ENCODE measurements at places on chromosomes 1 and 21.

DNA sequence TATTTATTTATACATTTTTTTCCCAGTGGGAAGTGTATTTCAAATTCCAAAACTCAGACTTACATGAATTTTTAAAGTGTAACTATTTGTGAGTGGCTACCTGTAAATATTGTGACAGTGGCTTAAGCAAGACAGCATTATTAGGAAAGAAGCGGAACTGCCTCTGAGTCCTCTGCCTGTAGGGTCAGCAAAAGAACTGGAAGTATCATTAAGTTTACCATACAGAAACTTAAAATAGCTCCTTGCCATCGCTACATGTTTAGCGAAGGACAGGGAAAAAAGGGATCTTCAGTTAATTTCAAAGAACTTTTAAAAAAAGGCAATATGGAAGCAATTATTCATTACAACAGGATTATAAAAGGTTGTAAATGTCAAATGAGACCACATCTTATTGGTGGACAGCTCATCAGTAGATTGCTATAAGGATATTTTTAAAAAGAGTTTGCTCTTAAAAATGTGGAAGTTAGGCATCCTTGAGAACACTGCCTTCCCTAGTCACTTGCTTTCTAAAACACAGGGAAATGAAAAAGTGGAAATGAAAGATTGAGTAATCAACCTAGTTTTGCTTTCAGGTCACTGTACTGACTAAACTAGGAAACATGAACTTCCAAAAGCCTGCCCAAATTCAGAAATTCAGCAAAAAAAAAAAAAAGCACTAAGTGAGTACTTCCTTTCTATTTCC is 39.2 kb downstream of the NSL1 start:
- no peak for DNase-seq

GRCh38 chr1:40232444-40232843 is 15.3 kb upstream of the TMCO2 start:
- no peak for DNase-seq

- DNase-seq, result no peak
Measured at GRCh38 chr21:20527731-20528460, 470.3 kb upstream of the NCAM2 start.

- no peak for DNase-seq
Measured at GRCh38 chr21:28832013-28832714, 160.5 kb downstream of the LTN1 start.

DNA sequence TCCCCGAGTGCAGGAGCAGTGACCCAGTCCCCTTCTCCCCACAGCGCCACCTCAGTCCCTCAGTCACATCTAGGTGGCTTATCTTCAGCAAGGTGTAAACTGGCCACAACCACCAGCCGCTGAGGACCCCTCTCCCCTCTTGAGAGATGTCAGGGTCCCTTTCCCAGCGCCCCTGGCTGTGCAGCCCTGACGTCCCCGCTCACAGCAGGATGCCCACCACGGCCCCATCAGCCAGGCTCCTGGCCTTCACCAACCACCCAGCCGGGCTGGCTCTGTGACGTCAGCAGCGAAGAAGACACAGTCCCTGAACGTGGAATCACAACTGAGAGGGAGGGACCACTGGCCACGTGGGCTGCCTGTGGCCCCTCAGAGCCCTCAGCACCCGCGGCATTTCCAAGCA is 249.4 kb downstream of the NPHP4 start:
- no peak for DNase-seq

GRCh38 chr21:19420565-19420964 is 1017.0 kb upstream of the TMPRSS15 start:
- DNase-seq, result no peak

DNA sequence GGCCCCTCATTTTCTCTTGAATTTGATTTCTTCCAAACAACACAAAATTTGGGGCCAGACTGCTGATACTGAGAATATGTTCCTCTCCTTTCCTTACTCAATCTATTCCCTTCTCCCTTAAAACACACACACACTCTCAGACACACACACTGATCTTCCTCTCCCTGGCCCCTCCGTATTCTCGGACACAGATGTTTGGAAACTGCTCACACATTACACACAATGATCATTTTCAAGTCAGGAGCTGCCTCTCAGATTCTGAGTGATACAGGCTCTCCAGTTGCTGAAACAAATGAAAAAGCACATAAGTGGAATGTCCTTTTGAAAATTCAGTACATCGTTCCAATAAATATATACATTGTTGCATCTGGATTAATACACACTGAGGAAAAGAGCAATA is 161.3 kb downstream of the CLEC20A start:
- DNase-seq, result no peak

- DNase-seq, result no peak
Measured at GRCh38 chr21:38346286-38346685, 89.5 kb downstream of the KCNJ15 start.

DNA sequence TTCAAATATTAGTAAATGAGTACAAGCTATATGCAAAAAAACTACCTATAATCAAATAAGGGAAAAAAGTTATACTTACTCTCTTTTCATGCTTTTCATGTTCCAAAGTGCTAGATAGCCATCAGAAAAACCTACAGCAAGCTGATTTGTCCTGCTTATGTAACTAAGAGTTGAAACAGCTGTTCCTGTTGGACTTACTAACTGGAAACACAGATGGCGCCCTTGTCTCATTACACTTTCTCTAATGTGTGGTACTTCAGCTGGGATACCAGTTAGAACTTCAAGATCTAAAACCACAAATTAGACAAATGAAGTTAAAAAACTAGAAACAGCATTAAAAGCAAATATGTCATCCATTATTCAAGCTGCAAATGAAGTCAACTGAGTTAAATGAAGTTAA is 24.3 kb downstream of the AHCTF1 start:
- DNase-seq, result no peak

DNA sequence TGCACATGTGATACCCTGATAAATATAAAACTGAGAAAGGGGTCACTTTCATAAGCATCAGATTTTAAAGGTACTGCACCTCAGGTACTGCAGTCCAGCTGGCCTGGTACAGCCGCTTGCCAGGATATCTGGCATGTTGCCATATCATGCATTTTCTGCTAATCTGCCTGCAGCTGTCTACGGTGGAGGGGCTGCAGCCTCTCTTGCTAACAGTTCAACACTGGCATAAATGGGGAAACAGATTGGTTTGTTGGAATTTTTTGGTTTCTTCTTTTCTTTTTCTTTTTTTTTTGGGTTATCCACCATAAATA is 71.5 kb downstream of the MIS18A start:
- DNase-seq, result no peak

DNA sequence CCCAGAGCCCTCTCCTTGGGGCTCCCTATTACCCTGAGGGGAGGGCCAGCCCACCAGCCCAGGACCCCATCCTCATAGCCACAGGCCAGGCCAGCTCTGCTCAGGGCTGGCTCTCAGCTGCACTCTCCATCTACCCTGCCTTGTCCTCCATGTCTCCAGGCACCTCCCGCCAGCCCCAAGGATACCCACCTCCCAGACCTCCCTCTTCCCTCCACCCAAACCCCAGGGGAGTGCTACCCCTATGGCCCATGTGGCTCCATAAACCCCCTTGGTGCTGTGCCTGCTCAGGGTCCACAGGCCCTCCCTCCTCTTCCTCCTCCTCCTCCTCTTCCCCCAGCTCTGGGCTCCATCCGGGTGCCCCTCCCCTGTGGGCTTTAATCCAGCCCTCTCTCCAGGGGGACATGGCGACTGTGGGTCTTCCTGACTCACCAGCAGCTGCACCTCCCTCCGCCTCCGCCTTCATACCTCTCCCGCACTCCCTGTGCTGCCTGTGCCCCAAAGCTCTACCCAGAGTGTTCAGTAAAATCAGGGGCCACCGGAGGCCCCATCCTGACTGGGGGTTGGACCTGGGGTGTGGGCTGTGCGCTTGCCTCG is 9.1 kb downstream of the YBEY start:
- peak; percentile 73 for DNase-seq

DNA sequence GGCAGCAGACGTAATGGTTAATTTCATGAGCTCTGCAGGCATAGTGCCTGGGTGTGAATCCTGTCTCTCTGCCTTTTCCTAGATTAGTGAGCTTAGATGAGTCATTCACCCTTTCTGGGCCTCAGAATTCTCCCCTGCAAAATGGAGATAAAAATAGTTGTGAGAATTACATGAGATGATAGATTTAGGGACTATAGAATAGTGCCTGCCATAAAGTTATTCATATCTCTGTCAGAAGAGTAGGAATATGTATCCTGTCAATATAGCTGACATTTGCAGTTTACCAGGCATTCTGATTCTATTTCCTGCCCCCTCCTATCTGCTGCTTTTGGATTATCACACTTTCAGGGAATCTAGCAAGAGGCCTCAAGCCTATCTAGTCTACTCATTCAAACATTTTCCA is 112.0 kb downstream of the PDE4B start:
- no peak for DNase-seq

DNA sequence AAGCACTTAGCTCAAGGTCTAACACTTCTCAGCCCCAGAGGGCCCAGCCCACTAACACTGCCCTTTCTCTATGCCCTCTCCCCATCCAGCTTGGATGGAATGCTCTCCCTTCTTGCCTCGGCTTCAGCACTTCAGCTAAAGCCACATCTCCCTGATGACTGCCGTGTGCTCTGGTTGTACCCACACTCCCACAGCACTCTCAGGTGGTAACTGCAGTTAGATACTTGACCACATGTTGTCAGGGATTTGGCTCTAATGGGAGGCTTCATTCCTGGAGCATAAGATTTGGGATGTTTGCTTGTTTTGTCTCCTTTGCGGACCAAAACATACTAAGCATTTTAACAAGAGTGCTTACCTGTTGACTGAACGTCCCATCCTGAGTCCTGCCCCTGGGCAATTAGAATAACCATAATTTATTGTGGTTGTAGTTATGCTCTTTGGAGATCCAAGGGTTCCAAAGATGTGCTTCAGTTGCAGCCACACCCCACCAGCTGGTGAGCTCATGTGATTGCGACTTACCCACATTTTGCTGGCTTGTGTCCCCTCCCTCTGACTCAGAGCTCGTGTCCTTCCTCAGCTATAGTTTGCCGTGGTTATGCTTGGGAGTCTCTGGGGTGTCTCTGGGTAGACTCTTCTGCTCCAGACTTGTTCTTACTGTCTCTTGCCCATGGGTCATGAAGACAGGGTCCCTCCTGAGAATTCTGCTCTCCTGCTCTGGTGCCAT is 7.7 kb upstream of the SLC26A9 start:
- no peak for DNase-seq
